HEK293T (cell line): ENCODE measurements at places on chromosomes 6 and 20.
A peak's percentile ranks its signal among the peaks of the same experiment; 100 is the strongest.

- DNase-seq, result no peak
These were observed 51.7 kb upstream of the FOXP4 start for GRCh38 chr6:41494212-41495110.

- no peak for DNase-seq
These were observed 75.4 kb upstream of the EEF1E1 start for GRCh38 chr6:8177721-8178120.

DNA sequence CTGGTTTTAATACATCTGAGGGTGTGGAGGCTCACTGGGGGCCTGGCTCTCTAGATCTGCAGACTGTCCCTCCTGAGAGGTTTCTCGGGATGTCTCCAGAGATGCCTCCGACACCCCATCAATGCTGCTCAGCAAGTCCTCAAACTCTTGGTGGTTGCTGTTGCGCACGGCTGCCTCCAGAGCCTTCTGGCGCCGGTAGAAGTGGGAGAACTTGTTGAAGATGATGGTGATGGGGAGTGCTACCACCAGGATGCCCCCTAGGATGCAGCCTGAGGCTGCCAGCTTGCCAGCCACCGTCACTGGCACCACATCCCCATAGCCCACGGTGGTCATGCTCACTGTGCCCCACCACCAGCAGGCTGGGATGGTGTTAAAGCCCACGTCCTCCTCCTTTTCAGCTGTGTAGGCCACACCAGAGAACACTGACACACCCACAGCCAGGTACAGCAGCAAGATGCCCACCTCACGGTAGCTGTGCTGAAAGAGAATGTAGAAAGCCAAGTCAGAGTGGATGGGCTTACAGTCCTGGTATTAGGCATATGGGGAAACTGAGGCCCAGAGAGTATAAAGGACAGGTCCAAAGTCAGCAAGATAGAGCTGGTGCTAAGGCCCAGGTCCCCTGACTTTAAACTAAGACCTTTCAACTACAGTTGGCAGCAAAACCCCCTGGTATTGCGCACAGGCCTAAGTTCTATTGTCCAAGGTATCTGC lies 5.9 kb downstream of the KCNS1 start:
- DNase-seq, result no peak

- no peak for DNase-seq
These were observed 36.5 kb downstream of the SYNJ2 start for GRCh38 chr6:158018041-158018771.

GRCh38 chr6:166559211-166559610 lies 27.3 kb downstream of the RAMACL start:
- no peak for DNase-seq

GRCh38 chr20:45041464-45042337 lies 59.2 kb downstream of the KCNS1 start:
- no peak for DNase-seq

- DNase-seq, result no peak
These were observed 23.8 kb downstream of the BPIFB1 start for GRCh38 chr20:33306807-33307206.

DNA sequence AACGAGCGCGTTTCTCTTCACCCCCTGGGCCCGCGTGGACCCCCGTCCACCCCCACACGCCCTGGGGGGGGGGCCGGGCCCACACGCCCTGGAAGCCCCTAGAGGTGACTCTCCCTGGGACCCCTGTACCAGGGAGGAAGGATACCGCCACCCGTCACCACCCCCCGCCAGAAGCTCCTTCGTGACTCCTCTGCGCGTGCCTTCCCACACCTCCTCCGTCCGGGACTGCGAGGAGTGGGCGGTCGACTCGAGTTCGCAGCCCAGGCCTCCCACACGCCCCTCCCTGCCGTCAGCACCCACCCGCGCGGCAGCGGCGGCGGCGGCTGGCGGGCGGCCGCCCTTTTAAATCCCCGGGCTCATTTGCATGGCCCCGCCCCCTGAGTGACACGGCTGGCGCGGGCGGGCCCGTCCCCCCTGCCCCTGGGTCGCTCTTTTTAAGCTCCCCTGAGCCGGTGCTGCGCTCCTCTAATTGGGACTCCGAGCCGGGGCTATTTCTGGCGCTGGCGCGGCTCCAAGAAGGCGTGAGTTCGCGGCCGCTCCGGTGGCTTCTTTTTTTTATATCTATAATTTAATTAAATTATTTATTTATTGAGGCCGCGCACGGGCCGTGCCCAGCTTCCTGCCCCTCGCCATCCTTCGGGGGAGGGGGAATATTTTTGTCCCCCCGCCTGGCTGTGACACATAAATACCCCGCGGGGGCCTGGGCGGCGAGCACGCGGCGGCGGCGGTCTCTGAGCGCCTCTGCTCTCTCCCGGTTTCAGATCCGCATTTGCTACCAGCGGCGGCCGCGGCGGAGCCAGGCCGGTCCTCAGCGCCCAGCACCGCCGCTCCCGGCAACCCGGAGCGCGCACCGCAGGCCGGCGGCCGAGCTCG lies at the start of gene HMGA1:
Gene HMGA1 (plus strand): TSS at position 431 of the 873 bp plus-strand sequence. CDS start 3,908 bp downstream, outside the sequence.
- peak; percentile 92 for DNase-seq

DNA sequence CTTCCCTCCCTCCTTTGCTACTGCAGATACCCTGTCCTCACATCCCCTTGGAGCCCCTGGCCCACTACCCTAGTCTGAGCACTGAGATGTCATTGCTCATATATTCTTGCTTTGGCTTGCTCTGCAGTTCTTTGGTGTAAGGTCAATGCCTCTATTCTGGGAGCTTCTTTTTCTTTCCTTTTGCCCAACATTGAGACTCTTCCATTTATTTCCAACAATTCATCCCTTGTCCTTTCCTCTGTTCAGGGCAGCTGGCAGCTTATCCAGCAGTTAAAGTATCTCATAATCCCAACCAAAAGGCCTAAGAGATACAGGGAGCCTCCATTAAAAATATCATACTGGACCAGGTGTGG lies 23.6 kb downstream of the L3MBTL1 start:
- no peak for DNase-seq

DNA sequence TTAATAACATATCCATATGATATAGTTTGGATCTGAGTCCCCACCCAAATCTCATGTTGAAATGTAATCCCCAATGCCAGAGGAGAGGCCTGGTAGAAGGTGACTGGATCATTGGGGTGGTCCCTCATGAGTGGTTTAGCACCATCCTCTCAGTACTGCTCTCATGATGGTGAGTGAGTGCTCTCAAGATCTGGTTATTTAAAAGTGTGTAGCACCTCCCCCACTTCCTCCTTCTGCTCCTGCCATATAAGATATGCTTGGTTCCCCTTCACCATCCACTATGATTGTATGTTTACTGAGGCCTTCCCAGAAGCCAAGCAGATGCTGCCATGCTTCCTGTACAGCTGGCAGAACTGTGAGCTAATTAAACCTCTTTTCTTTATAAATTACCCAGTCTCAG lies 22.9 kb downstream of the IRF4 start:
- DNase-seq, result no peak

DNA sequence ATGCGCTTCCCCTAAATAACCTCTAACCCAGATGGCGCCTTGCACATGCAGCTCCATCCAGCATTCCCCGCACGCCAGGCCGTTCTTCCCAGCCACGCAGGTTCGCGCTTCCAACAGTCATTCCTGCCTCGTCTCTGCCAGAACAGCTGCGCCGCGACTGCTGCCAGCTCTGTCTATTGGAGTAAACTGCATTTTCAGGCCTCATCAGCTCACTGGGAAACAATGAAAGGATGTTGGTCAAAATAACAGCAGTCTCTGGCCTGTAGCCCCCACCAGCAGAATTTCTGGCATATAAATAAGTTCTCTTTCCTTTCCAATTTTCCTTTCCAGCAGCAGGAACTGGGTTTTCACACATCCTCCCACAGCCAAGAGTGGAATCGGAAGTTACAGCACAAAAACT lies 14.6 kb downstream of the NRSN1 start:
- DNase-seq, result no peak

- no peak for DNase-seq
These were observed 67.9 kb upstream of the E2F3 start for GRCh38 chr6:20333721-20334269.

DNA sequence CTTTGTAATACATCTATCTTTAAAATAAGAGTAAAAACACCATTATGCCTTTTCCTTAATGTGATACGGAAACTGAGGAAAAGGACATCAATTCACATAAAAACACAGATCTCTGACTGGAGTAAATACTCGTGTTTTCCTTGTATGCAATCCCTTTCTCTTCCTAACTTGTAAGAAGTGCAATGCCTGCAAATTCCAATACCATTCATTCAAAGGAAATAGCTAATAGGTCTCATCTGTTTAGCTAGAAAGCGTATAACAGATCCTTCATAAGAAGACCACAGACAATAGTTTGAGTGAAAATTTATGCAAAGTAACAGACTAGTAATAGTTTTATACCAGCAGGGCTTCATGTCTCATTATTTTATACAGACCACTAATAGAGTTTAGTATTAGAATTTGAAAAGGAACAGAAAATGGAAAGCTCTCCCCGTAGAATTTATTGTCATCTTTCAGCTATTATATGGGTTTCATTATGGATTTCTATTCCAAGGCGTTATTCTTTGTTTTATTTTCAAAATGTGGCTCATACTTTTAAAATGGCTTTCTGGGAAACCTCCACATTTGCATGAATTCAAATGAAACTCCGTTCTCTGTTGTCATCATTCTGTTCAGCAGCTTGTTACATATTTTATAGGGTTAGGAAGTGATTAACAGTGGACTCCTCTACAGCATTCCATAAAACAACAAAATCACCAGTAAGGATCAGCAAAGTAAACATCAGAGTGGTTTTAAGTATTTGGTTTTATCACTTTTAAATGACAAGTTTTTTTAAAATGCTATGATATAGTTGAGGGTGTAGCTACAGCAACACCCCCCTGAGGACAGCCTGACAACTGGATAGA lies 186.7 kb downstream of the BTBD9 start:
- DNase-seq, result no peak

- DNase-seq, result no peak
These were observed 187.7 kb upstream of the PRSS16 start for GRCh38 chr6:27059621-27060425.

DNA sequence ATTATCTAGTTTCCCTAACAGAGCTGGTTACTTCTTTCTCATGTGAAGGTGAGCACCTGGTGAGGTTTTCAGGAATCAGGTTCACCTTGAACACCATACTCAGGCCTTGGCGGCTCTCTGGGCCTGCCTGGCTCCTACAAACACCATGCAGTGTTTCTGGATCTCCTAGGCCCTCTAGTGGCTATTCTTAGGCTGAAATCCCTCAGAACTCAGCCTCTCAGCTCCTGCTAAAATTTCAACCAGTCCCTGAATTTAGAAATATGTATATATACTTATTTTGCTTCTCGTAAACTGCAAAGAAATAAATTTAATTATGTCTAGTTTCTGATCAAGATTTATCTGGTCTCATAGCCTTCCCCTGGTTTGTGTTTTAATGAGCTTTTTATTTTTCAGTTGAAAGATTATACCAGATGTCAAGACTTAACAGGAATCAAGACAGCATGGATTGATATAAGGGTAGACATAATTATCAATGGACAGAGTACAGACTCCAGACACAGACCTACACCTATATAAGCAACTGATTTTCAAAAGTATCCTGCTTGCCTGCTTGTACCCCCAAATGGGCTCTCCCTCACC lies 55.9 kb downstream of the ANKEF1 start:
- DNase-seq, result peak; percentile 45

DNA sequence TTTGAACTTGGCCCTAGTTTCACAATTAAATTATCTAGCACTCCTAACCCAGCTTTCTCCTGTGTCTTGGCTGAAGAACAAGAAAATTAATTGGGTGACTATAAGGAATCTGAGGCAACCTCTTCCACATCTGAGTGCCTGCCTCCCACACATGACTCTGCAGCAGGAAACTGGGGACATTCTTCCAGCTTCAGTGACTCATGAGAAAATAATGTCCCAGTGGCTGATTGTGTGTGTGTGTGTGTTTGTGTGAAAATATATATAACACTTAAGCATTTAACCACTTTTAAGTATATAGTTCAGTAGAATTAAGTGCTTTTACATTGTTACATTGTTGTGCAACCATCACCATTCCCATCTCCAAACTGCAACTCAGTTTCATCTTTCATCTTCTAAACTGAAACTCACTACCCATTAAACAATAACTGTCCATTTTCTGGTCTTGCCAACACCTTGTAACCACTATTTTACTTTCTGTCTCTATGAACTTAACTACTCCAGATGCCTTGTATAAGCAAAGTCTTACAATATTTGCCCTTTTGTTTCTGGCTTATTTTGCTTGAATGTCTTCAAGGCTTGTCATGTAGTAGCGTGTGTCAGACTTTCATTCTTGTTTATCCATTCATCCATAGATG lies 8.7 kb downstream of the TRIM38 start:
- no peak for DNase-seq

DNA sequence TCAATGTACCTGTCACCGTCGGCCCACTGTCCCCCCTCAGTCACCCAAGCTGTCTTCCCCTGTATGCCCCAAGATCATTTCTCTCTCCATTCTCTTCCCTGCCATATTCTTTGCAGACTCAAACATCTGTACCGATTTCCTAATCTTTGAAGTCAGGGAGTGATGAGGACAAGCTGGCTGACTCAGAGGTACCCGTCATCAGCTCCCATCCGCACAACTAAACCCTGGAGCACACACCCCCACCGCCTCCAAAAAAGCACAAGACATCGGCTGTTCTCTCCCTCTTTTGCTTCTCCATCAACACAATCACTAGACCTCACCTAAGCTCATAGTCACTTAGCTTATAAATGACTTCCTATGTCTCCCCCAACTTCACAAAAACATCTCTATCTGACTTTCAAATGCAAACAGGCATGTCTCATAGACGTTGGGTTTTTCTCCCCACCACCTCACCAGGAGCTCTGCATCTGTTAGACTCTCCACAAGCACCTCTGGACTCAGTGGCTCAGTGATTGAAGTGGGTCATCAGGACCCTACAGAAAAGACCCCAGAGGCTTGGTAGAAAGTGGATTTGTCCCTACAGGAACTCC lies 11.5 kb upstream of the NFATC2 start:
- DNase-seq, result no peak

- DNase-seq, result peak; percentile 12
These were observed 31.5 kb upstream of the ADTRP start for GRCh38 chr6:11810039-11810541.

DNA sequence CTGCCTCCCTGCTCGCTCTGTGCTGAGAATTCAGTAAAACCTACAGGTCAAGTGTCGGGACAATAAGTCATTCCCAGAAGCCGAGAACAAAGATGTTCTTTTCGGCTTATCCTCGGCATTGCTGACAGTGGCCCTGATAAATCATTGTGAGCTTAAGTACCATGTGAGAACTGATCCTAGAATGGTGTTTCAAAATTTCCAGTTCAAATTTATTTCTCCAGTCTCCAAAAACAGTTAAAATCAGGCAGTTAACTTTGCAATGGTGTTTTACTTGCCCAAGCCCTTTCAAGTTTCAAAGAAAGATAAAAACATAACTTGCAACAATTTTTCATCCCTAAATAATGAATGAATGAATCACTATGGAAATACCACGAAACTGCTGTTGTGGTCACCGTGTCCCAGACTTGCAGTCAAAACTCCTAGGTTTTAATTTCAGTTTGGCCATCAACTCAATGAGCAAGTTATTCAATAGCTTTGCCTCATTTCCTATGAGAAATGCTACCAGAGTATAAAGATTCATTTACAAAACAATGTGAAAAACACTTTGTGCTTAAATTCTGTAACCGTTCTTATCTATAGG lies 4.3 kb downstream of the ATP5F1E start:
- no peak for DNase-seq

GRCh38 chr20:58718729-58719128 lies 26.1 kb downstream of the NPEPL1 start:
- DNase-seq, result no peak
